ENCODE measurements at places on chromosomes 7 and 10.

- DNase-seq = no peak
Observed at GRCh38 chr10:103679096-103679790, 176.1 kb downstream of the SH3PXD2A start.

- no peak for DNase-seq
Observed at GRCh38 chr10:119335671-119336353, 128.4 kb downstream of the GRK5 start.

DNA sequence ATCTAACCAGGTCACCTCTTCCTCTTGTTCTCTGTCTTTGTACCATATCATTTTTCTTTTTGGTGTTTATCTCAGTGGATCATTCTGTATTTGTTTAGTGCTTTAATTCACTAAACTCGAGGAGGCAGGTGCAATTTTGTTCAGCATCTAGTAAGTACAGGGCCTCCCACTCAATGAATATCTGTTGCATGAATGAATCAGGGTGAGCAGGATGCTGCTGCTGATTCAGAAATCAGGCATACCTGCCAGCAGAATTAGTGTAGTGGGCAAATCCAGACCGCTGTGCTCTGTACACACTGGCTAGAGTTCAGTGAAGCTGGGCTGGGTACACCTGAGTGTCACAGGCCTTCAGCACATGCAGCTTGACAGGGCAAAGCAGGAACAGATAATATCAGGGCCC, 511.9 kb downstream of the SUGCT start:
- no peak for DNase-seq

DNA sequence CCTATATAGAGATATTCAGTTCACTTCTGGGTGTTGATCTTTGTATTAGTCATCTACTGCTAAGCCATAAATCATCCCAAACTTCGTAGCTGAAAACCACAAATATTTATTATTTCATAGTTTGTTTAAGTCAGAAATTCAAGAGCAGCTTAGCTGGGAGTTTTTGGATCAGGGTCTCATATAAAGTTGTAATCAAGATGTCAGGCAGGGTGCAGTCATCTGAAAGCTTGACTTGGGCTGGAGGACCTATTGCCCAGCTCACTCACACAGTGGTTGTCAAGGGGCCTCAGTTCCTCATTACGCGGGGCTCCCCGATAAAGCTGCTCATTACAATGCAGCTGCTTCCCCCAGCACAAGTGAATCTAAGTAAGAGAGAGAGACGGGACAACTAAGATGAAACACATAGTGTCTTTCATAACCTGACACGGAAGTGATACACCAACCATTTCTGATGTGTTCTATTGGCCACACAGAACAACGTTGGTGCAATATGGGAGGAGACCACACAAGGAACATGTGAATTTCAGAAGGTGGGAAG, 15.7 kb downstream of the PPP1R3C start:
- DNase-seq = no peak

- no peak for DNase-seq
Observed at GRCh38 chr10:60427709-60428386, 38.2 kb upstream of the ANK3 start.

DNA sequence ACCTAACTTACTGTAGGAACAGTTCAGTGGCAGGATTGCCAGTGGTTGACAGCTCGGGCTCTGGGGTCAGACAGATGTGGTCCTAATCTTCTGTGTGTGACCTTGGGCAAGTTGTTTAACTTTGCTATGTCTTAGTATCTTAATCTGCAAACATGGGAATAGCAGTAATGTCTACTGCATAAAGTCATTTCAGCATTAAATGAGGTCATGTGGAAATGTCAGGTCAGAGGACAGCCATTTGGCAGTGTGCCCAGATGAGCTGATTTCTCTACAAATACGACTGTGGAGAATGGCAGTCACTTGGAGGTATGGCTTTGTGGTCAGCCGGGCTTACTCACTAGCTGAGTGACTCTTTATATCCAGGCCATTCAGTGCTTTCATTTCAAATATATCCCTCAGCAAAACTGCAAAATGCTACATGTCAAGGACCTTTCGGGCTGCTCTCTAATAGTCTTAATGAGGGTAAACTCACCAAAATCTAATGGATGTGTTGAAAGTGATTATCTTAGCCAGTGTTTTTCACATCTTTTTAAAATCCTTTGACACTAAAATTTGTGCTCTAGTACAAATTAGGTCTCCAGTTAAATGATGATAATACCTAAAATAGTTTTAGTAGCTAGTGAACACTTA, 171.4 kb downstream of the ST7 start:
- DNase-seq = peak; percentile 48

- DNase-seq = no peak
Observed at GRCh38 chr10:69629519-69629896, 539 bp upstream of the FAM241B start.

DNA sequence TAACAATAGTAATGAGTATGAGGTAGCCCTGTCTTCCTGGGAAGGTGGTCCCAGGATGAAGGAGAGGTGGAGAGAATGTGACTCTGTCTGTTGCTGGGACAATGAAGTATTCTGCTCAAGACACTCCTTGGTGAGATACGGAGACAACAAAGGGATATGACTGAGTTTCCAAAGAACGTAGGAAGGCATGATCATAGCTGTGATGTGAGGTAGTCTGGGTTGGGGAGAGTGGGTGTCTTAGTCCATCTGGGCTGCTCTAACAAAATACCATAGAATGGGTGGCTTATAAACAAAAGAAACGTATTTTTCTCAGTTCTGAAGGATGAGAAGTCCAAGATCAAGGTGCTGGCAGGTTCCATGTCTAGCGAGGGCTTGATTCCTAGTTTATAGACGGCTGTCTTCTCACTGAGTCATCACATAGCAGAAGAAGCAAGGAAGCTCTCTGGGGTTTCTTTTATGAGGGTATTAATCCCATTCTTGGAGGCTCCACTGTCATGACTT, 84.9 kb upstream of the RHOBTB1 start:
- no peak for DNase-seq

GRCh38 chr7:119720541-119720940, 552.4 kb upstream of the KCND2 start:
- no peak for DNase-seq

DNA sequence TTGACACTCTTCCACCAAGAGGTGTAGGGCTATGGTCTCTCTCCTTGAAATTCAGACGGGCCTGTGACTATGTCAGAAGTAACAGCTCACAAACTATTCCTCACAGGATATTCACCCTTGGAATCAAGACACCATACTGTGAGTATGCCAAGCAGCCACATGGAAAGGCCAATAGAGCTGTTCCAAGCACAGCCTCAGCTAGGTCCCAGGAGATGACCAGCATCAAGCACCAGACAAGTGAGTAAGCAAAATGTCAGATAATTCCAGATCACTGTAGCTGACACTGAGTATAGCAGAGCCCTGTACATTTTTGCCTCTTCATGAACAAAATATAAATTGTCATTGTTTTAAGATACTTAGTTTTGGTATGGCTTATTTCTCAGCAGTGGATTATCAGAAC, 88.1 kb upstream of the KCND2 start:
- DNase-seq = no peak

DNA sequence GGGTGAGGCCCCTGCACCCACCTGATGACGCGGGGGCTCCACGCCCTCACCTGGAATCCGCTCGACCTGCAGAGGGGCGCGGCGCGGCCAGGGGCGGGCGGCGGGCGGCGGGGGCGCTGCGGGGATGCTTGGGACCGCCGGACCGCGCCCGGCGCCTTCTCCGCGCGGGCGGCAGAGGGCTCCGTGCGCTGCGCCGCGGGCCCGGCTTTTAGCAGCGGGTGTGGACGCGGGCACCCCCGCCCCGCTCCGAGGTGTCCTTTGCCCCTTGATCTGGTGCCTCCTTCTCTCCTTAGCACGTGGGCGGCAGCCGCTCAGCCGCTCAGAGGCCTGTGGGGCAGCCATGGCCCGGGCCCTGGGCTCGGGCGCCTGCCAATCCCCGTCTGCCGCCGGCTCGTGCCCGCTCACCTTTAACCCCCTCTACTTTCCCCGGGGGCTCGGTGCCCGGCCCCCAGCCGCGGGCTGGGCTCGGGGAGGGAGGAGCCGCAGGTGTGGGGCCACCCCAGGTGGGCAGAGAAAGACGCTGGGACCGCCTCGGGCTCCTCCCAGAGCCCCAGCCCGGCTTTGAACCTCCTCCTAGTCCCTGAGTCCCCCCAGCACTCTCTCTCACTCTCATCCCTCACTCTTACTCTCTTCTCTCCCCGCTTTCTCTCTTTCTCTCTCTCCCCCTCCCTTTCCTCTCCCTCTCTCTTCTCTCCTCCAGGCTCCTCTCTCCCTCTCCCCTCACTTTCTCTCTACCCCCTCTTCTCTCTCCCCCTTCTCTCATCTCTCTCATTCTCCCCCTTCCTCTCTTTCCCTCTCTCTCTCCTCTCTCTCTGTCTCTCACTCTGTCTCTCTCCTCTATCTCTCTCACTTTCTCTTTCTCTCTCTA, 19.7 kb upstream of the VPS37D start:
- peak; percentile 43 for DNase-seq

DNA sequence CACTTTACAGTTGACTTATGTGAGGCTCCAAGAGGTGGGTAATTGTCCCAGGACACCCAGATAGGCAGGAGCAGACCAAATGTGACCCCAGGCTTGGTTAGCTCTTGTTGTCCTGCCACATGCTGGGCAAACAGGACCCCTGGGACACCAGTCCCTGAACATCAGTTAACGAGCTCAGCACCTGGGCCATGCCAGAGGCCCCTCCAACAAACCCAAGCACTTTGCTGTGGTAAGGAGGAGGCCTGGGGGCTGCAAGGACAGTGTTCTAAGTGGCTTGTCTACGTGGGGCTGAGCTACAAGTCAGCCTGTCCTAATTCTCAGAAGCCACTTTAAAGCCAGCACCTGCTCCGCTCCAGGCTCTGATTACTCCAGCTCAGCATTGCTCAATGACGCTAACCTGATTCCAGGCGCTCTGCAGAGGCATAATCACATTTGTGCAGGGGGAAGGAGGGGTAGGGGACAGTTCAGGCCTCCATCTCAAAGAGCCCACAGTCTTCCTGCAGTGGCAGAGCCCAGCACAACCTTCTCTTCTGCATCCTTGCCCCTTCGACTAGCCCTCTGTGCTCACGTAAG, 57.2 kb downstream of the DDC start:
- DNase-seq = no peak

DNA sequence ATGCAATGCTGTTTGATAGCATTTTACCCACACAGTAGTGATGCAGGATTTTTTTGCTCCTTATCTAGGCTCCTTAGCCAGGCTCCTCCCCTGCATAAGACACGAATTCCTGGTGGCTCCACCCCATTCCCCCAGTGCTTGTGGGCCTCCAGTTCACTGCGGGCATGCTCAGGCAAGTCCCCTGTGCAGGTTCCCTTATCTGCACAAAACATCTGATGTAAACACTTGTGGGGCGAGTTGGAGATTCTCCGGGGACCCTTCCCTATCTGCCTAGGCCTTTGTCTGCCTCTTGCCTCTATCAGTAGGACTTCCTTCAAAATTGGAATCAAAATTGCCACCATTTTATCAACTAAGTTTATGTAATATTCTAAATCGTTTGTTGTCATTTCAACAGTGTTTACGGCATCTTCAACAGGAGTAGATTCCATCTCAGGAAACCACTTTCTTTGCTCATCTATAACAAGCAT, 5.4 kb upstream of the STK17A start:
- DNase-seq = no peak

- no peak for DNase-seq
Observed at GRCh38 chr10:132564249-132564605, 26.6 kb downstream of the INPP5A start.

DNA sequence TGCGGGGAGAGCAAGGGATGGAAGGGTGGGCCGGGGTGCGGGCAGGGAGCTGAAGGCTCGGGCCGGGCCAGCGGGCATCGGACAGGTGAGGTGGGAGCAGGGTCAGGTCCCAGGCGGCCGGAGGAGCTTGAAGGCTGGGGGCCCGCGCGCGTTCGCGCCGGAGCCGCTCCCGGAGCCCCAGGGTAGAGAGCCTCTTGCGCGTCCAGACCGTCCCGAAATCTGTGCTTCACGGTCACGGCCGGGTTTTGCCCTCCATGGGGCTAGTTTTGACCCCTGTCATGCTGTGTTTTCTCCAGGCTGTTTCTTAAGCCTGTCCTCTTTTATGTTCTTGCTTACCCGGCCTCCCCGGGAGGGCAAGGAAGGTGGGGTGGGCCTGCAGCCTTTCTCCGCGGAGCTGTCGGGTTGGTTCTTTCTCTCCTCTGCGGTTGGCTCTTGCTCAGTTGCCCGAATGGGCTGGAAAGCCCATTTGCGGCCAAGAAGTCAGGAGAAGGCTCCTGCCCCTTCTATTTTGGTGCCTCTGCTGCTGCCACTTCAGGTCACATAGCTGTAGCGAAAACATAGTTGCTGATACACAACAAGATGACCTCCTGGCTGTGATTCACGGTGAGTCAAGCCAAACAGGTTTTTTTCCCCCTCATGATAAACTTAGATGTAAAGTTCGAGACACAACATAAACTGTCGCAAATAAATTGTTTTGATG, 650 bp downstream of the UBE2D1 start:
- DNase-seq = peak; percentile 20

DNA sequence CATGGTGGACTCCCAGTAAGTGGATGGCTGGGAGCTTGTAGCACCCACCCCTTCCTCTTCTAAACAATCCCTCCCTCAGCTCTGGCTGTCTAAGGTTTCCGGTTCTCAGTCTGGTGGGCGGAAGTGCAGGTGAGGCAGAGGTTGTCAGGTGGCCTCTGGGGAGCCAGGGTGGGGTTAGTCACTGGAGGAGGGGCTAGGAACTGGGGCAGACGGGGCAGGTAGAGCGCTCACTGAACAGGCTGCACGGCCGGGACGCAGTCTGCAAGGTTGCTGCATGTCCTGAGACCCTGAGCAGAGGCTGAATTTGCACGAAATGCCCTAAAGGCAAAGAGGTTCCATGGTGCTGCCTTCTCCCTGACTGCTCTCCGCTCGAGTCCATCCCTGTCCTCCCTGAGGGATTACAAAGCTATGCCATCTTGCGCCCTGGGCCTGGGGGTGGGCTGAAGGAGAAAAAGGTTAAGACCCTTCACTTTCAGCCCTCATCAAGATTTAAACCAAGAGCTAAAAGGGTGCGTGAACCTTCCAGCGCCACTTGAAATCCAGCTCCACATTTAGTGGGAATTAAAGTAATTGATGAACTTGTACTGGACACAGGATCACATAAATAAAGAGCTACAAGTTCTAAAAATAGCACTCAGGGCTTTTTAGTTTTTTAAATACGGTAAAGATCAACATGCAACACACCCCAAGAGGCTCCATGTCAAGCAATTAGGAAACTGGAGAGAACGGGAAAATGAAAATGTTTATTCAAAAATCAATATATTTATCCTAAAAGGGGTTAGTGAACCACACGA, 62.3 kb upstream of the CTBP2 start:
- no peak for DNase-seq

DNA sequence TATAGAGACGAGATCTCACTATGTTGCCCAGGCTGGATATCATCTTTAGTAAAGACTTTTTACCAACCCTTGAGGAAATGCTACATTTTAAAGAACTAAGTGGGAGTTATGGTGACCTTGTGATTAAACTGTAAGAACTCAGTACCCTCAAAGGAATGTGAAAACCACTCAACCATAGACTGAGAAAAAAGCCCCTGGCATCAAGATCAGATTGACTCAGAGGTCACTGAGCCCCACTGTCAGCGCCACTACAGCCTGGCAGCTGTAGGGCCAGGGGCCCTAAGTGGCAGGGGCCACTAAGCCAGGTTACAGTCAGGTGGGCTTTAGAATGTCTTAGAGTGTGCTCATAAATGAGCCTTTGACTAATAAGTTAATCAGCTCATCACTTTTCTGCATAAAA, 55.9 kb downstream of the APBB1IP start:
- no peak for DNase-seq

- no peak for DNase-seq
Observed at GRCh38 chr7:128045766-128046165, 14.5 kb upstream of the LRRC4 start.

GRCh38 chr7:22944022-22944421, 69.9 kb downstream of the HYCC1 start:
- no peak for DNase-seq

GRCh38 chr10:12337453-12338372, 11.6 kb upstream of the CAMK1D start:
- DNase-seq = no peak
